Naive thymus-derived CD4-positive, alpha-beta T cell (primary cell): ENCODE measurements at places on chromosomes 5 and 9.

GRCh38 chr9:121750715-121751623, 99.5 kb downstream of the DAB2IP start:
- no peak for DNase-seq

DNA sequence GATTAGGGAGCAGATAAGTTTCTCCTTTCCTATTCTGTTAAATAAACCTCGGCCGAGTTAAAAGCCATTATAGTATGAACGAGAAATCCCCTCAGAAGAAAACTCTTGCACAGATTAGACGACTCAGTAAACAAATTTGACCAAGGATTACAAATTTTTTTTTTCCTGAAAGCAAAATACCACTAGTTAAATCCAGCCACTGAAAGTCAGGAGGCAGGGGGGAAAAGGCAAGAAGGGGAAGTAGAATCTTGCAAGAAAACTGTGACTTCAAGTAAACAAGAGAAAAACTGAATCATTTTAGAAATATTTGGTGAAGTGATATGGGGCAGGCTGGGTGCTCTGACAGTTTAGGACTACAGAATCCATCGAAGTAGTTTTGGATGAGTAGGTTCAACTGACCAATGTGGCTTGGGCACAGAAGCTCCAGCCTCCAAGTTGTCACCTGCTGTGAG, 251.0 kb downstream of the DENND1A start:
- no peak for DNase-seq

DNA sequence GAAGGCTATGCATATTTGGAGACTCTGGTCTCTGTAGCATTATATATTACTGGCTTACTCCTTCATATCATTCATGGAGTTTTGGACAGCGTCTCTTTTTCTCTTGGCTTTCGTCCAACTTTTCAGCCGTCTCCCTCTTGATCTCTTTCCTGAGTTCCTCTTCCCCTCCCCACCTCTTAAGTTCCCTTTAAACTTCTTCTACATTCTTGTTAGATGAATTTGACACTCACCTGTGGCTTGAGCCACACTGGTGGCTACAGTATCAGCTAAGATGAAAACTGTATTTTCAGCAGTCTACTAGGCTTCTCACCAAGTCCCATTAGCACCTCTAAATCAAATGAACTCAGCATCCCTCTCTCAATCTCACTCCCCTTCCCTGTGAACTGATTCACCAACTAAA, 128.1 kb downstream of the STARD4 start:
- no peak for DNase-seq

- no peak for DNase-seq
Observed at GRCh38 chr5:176863041-176863764, 35.9 kb downstream of the HK3 start.

DNA sequence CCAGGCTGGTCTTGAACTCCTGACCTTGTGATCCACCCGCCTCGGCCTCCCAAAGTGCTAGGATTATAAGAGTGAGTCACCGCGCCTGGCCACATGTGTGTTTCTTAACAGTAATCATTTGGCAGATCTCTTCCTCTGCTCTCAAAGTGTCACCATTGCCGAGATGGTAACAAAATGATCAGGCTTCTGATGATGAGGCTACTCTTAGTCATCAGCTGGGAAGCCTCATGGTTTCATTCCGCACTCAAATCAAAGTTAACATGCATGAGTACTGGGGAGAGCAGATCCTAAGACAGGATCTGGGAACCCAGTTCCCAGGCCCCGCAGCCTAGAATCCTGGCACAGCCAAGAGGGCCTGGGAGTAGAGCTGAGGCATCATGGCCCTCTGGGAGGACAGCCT, 27.4 kb downstream of the BARHL1 start:
- DNase-seq: no peak

DNA sequence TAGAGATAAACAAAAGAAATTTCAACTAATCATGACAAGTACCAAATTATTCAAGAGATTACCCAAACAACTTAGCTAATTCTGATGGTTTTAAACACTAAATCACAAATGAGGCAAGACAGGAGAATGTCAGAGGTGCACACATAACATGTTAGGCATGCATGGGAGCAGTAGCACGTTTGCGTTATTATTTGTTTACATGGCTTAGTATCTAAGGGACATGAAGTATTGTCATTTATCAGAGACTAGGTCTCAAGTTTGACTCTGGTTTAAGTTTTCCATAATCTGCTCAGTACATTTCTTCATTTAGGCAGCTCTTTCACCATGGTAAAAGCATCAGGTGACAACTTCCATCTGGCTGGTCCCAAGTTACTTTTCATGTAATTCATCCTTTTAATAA, 244.1 kb upstream of the TNC start:
- DNase-seq: no peak

DNA sequence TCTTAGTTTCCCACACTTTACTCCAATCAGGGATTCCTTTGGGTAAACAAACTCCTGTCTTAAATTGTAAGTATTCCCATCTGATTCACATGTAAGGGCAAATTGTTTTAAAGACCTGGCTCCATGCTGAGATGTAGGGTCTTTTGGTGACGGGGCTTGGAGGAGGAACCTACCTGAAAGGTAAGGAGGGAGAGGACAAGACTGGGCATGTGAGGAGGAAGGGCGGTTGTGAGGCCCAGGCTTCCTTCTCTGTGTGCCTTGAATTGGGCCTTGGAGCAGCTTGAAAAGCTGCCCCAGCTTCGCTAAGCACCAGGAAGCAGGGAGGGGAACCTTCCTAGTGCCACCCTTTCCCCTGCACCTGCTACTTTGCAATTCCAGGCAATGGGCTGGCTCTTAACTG, 86.8 kb downstream of the C9orf152 start:
- DNase-seq: no peak

- DNase-seq: peak; percentile 30
Observed at GRCh38 chr5:148740966-148741742, 85.3 kb upstream of the ADRB2 start.

DNA sequence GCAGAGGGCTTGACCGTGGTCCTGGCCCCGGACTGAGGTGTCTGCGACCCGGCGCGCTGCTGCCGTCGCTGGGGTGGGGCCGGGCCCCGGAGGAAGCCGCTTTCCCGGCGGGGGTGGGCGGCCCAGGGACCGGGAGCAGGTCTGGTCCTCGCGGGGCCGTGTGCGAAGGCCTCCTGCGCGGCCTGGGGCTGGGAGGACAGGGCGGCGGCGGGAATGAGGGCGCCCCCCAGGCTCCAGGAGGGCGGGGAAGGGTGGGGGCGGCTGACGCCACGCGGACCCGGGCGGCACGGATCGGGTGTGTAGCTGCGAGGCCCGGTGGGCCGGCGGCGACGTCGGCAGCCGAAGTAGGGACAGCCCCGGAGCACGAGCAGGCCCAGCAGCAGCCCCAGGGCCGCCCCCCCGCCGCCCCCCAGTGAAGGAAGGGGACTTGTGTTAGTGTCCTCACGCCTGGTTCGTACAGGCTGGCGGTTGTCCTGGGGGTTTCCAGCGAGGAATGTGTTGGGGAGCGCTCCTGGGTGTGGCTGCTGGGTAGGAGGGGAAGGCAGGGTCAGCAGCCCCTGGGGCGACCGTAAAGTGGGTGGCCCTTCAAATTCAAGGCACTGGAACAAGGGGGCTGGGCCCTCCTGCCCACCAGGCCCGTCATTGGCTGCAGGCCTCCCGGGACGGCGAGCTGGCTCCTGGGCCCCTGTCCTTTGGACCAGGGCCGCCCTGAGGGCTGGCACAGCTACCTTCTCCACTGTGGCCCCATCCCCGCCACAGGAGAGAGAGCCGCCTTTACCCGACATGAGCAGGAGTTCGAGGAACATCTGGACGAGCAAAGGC, 597 bp upstream of the TMEM250 start:
- DNase-seq: no peak

DNA sequence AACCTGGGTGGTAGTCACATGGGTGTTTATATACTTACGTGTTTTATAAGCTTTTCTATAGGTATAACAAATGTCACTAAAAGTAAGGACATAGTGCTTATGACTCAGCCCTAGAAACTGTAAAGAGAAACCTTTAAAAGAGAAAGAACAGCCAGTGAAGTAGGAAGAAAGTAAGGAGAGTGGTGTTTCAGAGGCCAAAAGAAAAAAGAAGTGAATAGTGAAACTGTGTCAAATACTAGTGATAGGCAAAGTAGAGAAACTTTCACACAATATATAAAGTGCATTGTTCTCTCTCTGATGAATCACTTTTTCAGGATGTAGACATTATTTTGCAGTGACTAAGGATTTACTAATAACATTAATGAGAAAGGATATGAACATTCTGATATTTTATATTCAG, 74.2 kb upstream of the SUSD1 start:
- DNase-seq: no peak

GRCh38 chr5:72355706-72356299, 35.6 kb downstream of the PTCD2 start:
- no peak for DNase-seq

GRCh38 chr5:179601871-179602625, 21.4 kb downstream of the HNRNPH1 start:
- DNase-seq: no peak

DNA sequence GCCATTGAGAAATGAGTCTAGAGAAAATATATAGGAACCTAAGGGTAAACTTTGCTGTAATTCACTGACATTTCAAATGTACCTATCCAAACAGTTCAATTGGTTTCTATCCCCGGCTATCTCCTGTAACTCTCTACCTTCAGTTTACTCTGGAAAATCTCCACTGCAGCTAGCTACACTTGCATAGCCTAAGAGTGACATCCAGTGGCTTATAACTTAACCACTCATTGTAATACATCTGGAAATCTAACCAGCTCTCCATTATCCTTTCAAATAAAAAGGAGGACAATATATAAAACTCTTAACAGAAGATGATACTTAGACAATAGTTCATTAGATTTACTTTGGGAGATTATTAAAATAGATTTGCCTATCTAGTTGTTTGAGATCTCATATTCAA, 35.3 kb upstream of the SPDL1 start:
- no peak for DNase-seq

- DNase-seq: no peak
Observed at GRCh38 chr9:87435189-87435880, 62.3 kb upstream of the DAPK1 start.

DNA sequence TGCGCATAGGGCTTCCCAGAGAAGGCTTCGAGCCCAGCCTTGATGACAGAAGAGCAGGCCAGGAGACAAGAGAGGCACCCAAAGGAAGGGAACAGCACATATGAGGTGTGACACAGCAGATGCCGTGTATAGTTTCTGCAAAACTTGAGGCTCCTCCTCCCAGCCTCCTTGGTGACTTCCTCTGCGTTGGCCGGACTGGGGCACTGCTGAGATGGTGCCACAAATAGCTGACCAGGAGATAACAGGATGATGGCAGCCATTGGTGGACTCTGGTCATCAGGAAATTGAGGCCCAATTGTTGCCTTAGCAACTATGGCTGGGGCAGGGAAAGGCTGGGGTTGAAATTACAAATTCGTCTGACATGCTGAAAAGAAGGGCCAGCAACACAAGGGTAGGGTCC, 4.8 kb upstream of the ZNF79 start:
- no peak for DNase-seq
